ENCODE measurements at places on chromosomes 4 and X. TPM values are rescaled to one million over a fixed set of nuclear protein-coding genes. Genes with fewer than 3 reads are reported as not detected.

PDE6B gene
- total RNA-seq: 0.10 TPM

DNA sequence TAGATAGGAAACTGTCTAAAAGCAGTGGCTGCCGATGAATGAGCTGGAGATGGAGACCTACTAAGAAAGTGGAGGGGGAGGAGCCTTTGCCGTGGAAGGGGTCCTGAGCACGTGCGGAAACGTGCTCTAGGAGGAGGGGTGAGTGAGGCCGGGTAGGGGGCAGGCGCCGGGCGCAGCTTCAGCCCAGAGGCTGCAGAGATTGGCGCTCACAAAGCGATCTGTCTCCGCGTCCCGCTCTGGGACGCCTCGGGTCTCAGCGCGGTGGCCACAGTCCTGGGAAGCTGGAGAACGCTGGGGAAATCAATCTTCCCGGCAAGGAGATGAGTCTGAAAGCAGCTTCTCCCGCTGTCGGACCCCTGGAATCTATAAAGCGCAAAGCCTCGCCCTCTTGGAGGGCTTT, 444 bp upstream of the ARHGAP6 start:
- no peak for DNase-seq

VCX gene
- not detected for total RNA-seq

GLRA2 gene
- total RNA-seq: not detected

UGT2B10 gene
- not detected for total RNA-seq

PAGE1 gene
- total RNA-seq: not detected

GRCh38 chr4:71595576-71596108, 188.2 kb downstream of the GC start:
- no peak for DNase-seq

- no peak for DNase-seq
These were observed 33.7 kb downstream of the LAMTOR3 start for GRCh38 chr4:99860521-99860920.

- peak; percentile 40 for DNase-seq
These were observed 1.8 kb downstream of the DKK2 start for GRCh38 chr4:107034091-107034995.

TMSB15A gene
- not detected for total RNA-seq

GRCh38 chr4:142314247-142314646, 531.9 kb downstream of the INPP4B start:
- no peak for DNase-seq

TMEM185A gene
- total RNA-seq: 11.0 TPM
